ENCODE measurements at places on chromosomes 11 and 22.

- DNase-seq = no peak
These were observed 24.0 kb upstream of the ATXN10 start for GRCh38 chr22:45647532-45648225.

DNA sequence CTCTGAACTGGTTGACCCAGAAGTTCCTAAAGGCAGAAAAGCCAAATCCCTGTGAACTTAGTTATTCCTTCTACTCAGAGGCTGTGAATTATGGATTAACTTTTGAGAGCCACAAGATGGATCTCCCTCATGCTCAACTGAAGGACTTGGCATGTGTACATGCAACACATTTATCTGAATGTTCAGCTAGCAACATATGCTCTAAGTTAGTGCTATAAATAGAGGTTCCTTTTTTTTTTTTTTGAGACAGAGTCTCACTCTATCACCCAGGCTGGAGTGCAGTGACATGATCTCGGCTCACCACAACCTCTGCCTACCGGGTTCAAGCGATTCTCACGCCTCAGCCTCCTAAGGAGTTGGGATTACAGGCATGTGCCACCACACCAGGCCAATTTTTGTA, 40.1 kb downstream of the EIF4ENIF1 start:
- no peak for DNase-seq

DNA sequence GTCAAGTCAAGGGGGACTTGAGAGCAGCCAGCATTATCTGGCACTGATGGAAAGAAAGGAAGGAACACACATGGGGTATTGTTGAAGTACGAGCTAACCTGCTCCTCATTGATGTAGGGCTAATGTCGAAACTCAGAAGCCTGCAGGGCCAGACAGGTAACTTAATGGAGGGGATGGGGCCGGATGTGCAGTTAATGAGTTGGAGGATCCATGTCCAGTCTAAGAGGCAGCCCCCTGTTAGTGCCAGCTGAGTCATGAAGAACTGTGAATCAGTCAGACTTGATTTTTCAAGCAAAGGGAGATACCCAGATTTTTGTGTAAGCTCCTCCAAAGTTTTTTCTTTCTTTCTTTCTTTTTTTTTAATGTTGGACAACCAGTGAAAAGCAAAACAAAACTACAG, 65.6 kb downstream of the CECR2 start:
- no peak for DNase-seq

GRCh38 chr11:103380031-103380430, 270.8 kb downstream of the DYNC2H1 start:
- DNase-seq = no peak

DNA sequence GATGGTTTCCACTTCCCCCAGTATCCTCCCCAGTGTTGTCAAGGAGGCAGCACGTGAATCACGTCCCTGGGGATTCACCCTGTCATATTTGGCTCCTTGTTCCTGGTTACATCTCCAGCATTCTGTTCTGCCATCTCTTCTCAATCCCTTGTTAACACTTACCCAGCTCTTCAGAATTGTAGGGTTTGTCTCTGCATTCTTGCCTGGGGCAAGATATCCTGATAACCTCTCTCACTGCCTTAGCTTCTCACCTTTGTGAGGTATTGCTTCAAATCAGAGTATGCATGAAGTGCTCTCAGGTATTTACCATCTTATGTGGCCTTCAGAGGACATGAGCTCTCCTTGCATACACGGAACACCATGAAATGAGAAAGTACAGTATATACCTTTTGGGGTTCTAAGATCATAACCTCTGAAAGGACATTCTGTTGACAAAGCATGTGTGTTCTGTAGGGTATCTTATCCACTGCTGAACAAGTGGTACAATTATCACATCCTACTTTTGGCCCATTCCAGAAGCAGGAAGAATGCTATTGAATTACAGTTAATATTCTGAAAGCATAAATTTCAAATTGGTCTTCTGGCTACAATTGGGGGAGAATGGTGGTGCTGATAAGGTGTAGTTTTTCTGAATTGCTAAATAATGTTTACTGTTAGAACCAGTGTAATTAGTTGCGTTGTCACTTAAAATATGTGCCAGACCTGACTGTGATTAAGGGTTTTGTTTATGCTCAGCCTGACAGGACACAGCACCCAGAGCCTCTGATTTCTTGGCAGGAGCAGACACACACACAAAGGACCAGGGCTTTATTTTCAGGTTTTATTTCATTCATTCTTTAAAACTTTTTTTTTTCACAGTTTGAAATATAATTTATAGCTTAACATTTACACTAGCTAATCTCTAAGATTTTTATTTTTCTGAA, 32.7 kb downstream of the VSTM5 start:
- no peak for DNase-seq

- no peak for DNase-seq
These were observed 70.3 kb upstream of the BMAL1 start for GRCh38 chr11:13207270-13207664.

GRCh38 chr22:25109878-25110595, 89.6 kb upstream of the CRYBB3 start:
- DNase-seq = no peak

DNA sequence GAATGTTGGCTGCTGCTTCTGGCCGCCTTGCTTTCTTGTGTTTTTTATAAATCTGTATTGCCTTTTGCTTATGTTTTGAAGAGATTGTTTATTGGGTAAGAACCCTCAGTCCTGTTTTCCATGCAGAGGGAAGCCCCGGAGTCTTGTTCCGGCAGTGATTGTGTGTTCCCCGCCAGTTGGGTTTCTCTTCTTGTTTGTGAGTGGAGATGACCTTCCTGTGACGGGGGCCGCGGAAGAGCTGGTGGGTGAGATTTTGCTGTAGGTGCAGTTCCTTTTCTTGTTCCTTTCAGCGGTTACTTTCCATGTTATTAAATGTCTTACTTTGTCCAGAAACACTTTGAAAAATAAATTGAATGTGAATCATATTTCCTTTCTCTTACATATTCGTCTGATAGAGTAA, 8.3 kb downstream of the TBC1D22A start:
- peak; percentile 45 for DNase-seq

DNA sequence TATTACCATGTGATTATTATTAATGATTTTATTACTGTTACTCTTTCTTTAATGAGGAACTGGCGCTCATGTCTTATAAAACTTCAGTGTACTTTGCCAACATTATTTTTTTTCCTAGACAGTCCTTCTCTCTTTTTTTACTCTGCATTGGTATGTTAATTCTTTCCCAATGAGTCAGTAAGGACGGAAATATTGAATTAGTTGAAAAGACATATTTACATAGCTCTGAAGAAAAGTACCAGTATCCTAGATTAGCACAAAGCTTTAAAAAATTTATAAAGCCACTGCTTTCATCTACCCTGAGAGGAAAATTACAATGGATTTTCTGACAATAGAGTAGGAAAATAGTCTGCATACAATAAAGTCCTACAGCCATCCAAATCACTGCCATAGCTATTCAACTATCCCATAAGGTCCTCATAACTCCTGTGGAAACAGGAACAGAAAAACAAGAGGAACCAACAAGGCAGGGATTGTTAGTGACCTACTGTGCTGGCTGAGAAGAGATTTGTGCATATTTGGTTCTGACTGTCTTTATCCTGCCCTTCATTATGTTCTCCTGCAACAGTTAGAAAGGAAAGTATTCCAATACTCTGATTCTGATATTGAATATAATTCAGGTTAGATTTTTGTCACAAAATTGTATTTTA, 314.4 kb downstream of the AASDHPPT start:
- no peak for DNase-seq

GRCh38 chr11:99519095-99519494, 498.3 kb downstream of the CNTN5 start:
- no peak for DNase-seq

- no peak for DNase-seq
These were observed 259.2 kb upstream of the CTSC start for GRCh38 chr11:88596786-88597185.

DNA sequence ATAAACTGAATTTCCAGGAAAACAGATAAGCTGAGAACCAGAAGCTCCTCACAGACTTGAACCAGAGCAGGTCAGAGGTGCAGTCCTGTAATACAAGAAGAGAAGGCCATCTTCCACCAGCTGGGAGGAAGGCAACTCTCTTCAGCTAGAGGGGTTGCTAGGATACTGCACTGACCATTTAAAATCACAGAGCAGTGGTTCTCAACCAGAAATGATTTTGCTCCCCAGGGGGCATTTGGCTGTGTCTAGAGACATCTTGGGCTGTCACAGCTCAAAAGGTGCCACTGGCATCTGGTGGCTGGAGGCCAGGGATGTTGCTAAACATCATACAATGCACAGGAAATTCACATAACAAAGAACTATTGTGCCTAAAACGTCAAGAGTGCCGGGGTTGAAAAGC, 17.2 kb downstream of the OPCML start:
- DNase-seq = no peak

DNA sequence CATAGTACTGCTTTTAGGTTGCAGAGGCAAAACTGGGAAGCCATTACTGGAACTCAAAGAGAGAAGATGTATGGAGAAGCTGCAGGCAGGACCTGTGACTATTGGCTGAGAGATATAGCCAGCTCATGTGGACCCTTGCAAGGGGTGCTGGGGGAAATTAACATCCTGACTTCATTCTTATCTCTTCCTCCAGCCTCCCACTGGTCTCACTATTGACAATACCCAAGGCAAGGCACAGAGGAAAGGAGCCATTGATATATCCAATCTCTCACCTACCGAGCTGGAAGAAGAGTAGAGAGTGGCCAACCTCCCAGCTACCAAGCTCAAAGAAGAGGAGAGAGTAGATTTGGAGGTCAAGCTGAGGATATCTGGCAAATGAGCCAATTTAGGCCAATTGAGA, 36.8 kb upstream of the ZBED5 start:
- no peak for DNase-seq

DNA sequence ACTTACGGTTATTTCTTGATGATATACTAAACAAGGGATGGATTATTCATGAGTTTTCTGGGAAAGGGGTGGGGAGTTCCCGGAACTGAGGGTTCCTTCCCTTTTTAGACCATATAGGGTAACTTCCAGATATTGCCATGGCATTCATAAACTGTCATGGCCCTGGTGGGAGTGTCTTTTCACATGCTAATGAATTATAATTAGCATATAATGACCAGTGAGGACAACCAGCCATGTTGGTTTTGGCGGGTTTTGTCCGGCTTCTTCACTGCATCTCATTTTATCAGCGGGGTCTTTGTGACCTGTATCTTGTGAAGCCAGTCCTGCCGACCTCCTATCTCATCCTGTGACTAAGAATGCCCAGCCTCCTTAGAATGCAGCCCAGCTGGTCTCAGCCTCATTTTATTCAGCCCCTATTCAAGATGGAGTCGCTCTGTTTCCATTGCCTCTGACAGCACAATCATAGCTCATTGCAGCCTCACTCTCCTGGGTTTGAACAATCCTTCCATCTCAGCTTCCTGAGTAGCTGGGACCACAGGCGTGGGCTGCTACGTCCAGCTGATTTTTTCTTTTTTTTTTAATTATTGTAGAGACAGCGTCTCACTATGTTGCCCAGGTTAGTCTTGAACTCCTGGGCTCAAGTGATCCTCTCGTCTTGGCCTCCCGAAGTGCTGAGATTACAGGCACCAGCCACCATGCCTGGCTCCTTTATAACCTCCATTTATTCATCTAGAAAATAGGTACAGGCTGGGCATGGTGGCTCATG, 52.6 kb upstream of the EMID1 start:
- no peak for DNase-seq

GRCh38 chr11:69394869-69395246, 86.6 kb upstream of the LINC01488 start:
- no peak for DNase-seq

GRCh38 chr11:97290464-97291041, 900.7 kb downstream of the JRKL start:
- DNase-seq = no peak

DNA sequence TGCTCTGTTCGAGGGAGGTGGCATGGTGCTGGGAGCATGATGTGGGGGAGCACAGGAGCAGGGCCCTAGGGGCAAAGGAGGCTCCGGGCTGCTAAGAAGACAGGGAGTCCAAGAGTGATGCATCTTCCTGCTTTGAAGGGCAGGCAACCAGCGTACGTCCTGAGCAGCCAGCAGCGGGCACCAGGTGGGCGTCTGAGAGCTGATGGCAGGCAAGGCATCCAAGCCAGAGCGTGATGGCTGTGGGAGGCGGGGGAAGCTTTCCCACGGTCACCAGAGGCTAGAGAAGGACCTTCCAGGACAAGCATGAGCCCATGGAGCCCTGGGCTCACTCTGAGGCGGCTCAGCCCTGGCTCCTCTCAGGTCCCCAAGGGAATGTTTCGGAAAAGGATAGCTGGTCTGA, 32.2 kb downstream of the BRD1 start:
- no peak for DNase-seq

- DNase-seq = no peak
These were observed 536.9 kb downstream of the TBC1D22A start for GRCh38 chr22:47299211-47299862.

DNA sequence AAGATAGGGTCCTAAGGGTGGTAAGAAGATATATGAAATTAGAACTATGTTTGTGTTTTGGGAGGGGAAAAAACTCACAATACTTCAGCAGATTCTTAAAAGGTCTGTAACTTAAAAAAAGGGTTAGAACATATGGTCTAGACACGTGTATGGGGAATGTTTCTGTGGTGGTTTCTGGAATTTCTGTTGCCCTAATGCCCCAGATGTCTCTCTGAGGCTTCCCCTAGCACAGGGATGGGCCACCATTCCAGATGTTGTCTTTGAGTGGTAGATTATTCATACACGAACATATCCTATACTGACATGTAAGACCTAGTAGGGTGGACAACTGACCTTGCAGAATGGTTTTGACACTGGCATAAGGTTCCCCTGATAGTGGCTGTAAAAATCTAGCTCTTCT, 26.2 kb downstream of the EHF start:
- no peak for DNase-seq

DNA sequence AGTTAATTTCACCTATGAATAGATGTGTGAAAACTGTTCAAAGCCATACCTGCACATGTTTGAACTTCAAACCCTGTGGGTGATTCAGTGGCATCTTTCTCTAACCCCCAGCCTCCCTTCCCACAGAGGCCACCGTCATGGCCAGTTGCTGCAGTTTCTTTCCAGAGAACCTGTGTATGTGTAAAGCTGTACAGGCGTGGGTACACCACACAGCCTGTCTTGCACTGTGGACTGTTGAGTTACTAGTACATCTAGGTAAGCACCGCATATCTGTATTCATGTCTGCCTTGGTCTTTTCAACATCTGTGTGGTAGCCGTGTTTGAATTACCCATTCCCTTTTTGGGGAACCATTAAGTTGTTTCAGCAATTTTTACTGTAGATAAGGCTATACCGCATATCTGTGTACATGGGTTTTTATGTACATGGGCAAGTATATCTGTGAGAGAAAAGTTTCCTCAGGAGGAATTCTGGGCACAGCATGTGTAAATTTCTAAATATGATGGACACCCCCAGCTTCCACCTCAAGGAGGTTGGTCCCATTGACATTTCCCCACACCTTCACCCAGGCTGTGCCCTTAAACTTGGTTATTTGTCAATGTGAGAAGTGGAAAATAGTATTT, 13.9 kb downstream of the NEAT1 start:
- peak; percentile 9 for DNase-seq

All from CD4-positive, alpha-beta T cell treated with Interleukin-17A for 4 hours (primary cell).